ENCODE measurements at places on chromosomes 11 and 22.
A peak's percentile ranks its signal among the peaks of the same experiment; 100 is the strongest.

DNA sequence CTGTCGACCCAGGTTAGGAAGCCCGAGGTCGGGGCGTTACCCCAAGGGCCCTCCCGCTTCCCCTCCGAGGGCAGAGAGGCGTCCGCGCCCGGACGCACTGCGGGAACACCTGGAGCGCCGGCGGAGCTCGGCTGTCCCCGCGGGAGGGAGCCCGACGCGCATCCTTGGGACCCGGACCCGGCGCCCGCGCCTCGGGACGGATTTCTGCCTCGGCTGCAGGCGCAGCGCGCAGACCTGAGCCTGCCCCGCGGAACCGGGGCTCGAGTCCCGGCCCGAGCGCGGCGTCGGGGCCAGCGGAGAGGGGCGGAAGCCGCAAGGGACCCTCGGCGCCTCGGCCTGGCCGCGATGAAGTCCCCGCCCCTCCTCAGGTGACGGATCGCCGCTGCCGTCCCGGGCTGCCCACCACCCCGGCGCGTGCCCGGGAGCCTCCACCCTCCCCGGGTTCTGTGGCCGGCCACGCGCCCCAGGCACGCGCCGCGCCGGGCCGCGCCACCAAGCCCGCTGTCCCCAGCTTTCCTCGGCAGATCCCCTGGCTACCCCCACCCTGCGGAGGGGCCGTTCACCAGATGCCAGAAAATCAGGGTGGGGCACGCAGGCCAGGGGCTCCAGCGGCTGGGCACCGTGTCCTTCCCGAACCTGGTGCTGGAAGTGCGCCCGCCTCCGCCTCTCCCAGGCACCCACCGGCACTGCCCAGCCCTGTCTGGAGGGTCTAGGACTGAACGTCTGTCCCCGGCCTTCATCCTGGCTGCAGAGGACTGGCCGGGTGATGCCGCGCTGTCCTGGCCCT lies 410 bp downstream of the GLB1L3 start:
- DNase-seq = no peak

DNA sequence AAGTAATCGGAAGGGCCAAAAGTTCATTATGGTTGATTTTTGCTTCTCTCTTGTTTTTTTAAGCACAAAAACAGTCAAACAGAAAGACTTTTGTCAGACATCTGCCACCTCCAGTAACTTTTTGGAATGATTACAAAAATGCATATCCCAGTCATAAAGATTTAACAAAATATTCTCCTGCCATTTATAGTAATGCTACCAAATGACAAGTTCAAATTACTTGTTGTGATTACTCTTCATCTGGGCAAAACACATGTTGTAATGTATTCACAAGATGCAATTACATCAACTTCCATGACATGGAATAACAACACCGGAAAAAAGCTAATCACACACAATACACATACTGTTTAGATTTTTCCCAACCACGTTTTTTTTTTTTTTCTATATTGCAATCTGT lies 1017.5 kb upstream of the TENM4 start:
- DNase-seq = no peak

DNA sequence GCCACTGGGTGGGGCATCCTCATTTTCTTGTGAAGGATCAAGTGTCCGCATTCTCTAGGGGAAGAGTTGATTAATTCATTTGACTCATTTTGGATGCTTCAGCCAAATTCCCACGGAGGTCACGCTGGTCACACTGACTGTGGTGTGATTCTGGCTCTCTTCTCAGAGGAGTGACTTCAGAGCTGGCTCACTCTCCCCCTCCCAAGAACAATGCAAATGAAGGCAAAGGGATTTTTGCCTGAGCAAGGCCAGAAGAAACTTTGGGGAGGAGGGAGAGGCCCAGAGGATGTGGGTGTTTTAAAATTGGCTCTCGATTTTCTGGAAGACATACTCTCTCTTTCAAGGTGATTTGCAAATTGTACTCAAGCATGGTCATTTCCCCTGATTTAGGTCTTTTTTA lies 51.1 kb upstream of the LMO2 start:
- peak; percentile 28 for DNase-seq

GRCh38 chr22:46390652-46391301 lies 55.3 kb downstream of the TRMU start:
- DNase-seq = peak; percentile 61

DNA sequence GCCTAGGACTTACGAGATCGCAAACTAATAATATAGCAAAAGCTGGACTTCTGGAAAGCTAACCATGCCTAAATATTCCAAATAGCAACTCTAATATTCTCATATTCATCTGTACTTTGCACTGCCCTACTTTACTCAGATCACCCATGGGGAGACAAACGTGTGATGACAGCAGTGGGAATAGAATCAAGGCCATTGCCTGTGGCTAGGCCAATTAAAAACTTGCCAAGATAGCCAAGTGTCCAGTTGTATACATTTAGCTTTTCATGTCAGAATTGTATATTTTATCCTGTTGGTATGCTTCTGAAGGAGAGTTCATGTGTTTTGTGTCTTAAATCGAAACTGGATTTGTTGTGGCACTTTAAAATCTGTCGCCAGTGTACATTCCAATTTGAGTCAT lies 1.2 kb upstream of the CEP126 start:
- DNase-seq = no peak

DNA sequence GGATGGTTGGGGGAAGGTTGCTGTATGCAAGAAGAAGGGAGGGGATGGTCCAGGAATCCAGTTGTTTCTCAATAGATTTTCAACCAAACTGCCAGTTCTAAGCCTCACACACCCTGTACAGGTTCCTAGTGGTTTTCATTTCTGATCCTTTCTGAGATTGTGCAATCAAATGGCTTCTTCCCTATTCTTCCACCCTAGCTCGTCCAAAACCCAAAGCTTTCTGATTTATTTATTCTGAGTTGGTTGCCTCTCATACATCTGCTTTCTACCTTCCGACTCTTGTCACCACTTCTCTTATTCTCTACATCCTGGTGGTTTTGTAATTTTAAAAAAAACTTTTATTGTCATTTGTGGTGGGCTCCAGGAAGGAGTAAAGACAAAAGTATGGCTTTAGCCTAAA lies 12.6 kb downstream of the OR5A2 start:
- DNase-seq = no peak

DNA sequence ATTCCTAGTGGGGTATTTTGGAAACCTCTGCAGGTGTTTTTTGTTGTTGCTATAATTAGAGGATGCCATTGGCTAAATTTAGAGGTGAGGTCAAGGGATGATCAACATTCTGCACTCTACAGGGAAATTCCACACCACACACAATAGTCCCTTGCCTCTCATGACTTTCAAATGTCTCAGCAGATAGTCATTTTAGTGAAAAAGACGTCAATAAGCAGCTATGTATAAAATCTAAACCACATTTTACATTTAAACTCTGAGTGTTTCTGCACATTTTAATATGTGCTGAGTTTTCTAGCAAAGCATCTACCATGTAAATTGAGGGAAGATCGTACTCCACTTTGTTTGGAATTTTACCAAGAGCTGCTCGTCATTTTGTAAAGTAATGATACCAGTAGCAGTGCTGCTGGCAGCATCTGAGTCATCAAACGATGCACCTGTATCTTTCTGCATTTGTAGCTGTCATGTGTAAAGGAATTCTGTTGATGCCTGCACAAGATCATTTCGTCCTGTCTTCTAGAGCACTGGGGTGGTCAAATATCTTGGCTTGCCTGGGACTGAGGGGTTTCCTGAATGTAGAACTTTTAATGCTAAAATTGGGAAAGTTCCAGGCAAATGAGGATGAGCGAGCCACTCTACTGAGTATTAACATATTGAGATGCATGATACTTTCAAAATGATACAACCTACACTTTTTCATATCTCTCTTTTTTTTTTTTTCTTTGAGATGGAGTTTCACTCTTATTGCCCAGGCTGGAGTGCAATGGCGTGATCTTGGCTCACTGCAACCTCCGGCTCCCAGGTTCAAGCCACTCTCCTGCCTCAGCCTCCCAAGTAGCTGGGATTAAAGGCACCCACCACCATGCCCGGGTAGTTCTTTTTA lies 414.5 kb upstream of the SYN3 start:
- no peak for DNase-seq

- no peak for DNase-seq
These were observed 258.9 kb downstream of the DYNC2H1 start for GRCh38 chr11:103368145-103368544.

GRCh38 chr11:103067118-103067517 lies 24.8 kb downstream of the DCUN1D5 start:
- no peak for DNase-seq

GRCh38 chr11:45225277-45225676 lies 60.9 kb downstream of the SYT13 start:
- no peak for DNase-seq

- no peak for DNase-seq
These were observed 62.5 kb upstream of the YWHAH start for GRCh38 chr22:31881865-31882264.

DNA sequence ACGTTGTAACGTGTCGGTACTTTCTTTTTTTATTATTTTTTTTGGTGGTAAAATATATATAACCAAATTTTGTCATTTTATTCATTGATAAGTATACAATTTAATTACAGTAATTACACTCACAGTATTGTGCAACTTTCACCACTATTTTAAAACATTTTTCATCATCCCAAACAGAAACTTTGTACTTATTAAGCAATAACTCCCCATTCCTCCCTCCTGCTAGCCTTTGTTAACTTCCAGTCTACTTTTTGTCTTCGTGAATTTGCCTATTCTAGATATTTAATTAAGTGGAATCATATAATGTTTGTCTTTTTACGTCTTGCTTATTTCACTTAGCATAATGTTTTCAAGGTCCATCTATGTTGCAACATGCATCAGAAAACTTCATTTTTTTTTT lies 58.5 kb downstream of the STIM1 start:
- no peak for DNase-seq

GRCh38 chr11:2927121-2927800 lies 2.0 kb downstream of the PHLDA2 start:
- peak; percentile 6 for DNase-seq

DNA sequence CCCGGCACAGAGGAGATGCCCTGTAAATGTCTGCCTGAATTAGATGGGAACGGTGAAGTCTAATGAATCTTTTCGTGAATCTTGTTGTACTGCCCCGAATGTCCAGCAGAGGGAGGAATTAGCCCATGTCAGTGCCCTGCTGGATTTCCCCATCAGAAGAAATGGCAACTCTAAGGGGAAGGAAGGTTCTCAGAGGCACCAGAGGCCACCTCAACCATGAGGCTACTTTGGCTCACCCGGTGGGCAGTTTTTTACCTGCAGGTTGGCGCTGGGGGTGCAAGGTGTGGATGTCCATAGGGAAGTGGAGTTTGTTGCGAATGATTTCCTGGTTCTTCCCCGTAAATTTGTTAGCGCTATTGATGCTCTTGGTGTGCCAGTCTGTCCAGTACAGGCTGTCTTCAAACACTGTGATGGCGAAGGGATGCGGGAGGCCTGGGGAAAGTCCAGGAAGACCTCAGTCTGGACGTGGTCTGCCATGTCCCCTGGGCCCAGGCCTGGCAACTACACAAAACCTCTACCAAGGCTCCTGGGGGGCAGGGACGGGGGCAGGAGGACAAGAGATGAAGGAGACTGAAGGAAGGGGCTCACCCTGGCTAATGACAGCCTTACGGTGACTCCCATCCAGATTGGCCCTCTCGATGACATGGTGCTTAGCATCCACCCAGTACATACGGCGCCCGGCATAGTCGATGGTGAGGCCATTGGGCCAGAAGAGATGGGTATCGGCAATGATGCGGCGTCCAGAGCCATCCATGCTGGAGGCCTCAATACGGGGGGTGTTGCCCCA lies 28.5 kb downstream of the LRP4 start:
- peak; percentile 19 for DNase-seq

All from left ventricle myocardium inferior (tissue), 1 donor.